ENCODE measurements at places on chromosomes 12 and 14. TPM values are rescaled to one million over a fixed set of nuclear protein-coding genes. Genes with fewer than 3 reads are reported as not detected.

DNA sequence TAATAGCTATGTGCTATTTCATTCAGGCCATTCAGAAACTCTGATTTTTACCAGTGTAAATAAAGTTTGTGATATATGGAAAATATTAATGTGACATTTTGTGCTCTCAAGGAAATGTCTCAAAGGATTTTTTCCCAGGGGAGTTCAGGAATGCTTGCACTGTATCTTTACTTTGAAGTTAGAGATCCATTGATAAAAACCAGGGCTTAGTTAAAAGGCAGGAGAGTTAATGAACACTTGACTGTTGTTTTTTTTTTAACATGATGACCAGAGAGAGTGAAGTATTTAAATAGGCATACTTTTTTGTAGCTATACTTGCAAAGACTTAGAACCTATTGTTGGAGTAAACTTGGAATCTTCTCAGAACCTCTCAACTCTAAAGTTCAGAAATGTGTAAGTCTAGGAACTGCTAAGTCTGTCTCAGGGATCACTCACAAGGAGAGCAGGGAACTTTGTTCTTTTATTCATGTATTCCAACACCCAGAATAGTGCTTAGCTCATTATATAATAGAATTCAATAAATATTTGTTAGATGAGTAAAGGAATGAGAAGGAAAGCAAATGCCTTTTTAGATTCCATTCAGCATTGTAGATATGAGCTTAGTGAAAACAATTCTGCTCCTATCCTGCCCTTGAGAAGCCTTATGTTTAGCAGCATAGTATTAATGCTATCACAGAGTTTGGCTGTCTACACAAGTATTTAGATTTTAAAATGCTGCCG, 117.5 kb downstream of the DAAM1 start:
- no peak for DNase-seq
- no peak overlapping the region for H3K27ac ChIP-seq
- no peaks in the 10 kb centered on the region for H3K27me3 ChIP-seq
- H3K4me1 ChIP-seq: peaks cover 82% of the 10 kb centered on the region
- H3K36me3 ChIP-seq: no peaks in the 10 kb centered on the region

LALBA gene
- not detected for total RNA-seq

CMA1 gene
- not detected for total RNA-seq

- H3K27me3 ChIP-seq: no peaks in the 10 kb centered on the region
- H3K36me3 ChIP-seq: no peaks in the 10 kb centered on the region
- H3K4me3 ChIP-seq: no peak overlapping the region
- H3K27ac ChIP-seq: no peak overlapping the region
- no peaks in the 10 kb centered on the region for H3K4me1 ChIP-seq
Observed at GRCh38 chr12:63917864-63918799, 73.6 kb downstream of the SRGAP1 start.
